ENCODE measurements at places on chromosomes 2 and 18.

- no peak for DNase-seq
Measured at GRCh38 chr2:79850912-79851311, 338.1 kb downstream of the CTNNA2 start.

DNA sequence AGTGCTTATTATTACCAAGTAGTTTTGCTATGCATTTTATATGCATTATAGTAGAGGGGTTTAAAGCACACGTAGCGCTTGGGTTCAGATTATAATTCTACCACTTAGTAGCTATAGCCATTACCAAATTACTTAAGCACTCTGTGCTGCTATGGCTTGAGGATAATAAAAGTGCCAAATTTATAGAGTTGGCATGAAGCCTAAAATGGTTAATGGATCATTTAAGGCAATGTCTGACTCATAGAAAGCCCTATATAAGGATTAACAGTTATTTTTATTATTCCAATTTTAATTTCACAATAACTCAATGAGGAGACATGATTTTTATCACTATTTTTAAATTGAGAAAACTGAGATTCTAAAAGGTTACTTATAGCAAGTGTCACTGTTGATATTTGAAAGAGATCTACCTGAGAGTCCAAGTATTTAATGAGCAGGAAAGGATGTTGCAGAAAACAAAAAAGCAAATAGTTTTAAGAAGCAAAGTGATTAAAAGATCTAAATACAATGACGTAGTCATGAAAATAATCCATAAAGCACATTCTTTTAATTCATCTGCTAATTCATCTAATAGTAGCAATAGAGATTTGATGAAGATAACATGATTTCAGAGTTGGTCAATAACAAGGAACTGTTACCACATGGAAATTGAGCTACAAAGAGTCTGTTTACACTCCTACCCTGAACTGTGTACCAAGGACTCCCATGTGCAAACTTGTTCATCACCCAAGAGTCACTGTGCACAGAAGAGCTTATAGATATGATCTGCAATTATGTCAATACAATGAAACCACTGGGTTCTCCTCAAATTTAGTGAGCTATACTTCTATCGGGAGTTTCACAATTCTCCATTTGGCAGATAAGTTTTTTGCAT lies 78.8 kb upstream of the DTNA start:
- DNase-seq, result no peak

DNA sequence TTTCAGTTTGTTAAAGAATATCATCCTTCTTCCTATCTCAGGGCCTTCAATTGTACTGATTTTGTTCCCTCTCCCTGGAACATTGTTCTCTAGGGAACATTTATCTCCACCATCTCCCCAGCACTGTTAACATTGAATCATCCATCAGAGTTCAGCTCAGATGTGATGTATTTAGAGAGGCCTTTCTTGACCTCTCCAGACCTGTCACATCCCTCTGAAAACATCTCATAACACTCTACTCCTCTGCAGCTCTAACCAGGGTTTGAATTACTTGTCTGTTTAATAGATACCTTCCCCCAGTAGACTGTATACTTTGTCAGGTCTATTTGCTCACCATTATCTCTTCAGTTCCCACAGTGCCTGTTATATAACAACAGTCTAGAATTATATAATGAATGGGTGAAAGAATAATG lies 98.6 kb downstream of the GALNT1 start:
- DNase-seq, result no peak

DNA sequence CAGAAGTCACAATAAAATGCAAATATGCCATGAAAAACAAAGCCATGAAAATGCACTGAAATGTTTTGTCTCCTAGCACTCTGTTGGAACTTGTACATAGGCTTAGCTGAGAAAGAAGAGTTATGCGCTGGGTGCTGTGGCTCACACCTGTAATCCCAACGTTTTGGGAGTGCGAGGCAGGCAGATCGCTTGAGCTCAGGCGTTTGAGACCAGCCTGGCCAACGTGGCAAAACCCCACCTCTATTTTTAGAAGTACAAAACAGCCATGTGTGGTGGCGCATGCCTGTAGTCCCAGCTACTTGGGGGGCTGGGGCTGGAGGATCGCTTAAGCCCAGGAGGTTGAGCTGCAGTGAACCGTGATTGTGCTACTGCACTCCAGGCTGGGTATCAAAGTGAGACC lies 39.9 kb downstream of the IRS1 start:
- no peak for DNase-seq

- no peak for DNase-seq
Measured at GRCh38 chr18:23926571-23926970, 88.0 kb upstream of the TTC39C start.

- DNase-seq, result no peak
Measured at GRCh38 chr2:52135235-52135634, 1103.3 kb upstream of the NRXN1 start.

GRCh38 chr2:43274055-43274454 lies 47.6 kb upstream of the ZFP36L2 start:
- no peak for DNase-seq

DNA sequence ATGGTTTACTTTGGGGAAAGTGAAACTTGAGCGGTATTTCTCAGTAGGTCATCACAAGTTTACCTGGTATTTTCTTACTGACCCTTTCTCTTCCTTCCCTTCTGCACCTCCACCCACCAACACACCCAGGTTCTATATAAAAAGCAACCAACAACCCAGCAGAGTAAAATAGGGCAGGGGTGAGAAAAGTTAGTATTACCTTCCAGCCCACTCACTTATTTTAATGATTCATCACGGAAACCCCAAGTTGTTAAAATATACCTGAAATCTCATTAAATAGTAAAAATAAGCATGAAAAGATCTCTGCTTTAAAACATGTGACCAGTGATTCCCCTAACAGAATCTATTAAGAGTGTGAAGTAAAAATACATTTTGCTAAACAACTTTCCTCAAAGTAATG lies 306.1 kb downstream of the ZEB2 start:
- no peak for DNase-seq

All from activated CD4-positive, alpha-beta memory T cell treated with anti-CD3 and anti-CD28 coated beads, Interleukin-2, amount 10 ng/mL, durations not matched to agents 7 days and 5 days (primary cell).